ENCODE measurements at places on chromosomes 12 and 14.

DNA sequence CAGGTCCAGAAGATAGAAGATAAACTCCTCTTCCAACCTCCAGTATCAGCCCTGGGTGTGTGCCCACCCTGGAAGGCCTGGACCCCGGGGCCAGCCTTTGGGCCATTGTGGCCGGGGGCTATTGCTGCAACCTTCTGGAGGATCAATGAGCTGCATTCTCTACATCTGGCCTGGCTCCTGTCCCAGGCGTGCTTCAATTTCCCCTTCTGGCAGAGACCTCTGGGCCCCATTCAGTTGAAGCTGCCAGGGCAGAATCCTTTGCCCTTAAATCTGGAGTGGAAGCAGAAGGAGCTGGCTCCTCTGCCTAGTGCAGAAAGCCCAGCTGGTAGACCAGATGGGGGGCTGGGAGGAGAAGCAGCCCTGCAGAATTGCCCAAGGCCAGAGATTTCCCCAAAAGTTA is 10.0 kb downstream of the NYNRIN start:
- no peak for DNase-seq

DNA sequence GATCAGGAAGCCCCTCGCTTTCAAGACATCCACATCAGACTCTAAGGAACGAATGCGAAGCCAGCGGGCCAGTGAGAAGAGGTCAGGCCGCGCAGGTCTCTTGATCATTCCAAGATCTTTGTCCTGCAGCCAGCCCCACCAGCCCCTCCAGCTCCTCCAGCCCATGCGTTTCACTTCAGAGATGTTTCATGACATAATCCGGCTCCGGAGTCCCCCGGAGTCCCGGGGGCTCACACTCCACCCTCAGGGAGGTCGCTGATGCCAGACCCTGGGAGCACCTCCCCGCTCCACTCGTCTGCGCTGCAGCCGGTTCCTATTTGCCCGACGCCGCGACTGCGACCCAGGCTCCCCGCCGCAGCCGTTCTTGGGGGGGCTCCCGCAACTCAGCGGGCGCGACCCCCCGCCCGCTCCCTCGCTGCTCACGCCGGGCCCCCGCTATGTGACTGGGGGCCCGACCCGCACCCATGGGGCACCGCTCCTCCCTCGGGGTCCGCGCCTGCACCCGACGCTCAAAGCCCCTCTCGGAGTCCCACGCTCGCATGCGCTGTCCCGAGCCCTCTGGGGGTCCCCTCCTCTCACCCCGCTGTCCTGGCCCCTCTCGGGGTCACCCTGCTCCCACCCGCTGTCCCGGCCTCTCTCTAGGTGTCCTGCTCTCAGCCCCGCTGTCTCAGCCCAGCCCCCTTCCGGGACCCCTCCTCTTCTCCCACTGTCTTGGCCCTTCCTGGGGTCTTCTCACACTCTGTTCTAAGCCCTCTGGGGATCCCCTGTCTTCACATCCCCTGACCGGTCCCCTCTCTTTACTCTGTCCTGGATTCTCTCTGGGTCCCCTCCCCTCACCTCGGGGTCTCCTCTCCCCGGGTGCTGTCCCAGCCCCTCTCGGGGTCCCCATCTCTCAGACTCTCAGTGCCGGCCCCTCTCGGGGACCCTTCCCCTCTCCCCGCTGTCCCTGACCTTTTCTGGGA is 1.1 kb downstream of the TAOK3 start:
- peak; percentile 36 for DNase-seq

DNA sequence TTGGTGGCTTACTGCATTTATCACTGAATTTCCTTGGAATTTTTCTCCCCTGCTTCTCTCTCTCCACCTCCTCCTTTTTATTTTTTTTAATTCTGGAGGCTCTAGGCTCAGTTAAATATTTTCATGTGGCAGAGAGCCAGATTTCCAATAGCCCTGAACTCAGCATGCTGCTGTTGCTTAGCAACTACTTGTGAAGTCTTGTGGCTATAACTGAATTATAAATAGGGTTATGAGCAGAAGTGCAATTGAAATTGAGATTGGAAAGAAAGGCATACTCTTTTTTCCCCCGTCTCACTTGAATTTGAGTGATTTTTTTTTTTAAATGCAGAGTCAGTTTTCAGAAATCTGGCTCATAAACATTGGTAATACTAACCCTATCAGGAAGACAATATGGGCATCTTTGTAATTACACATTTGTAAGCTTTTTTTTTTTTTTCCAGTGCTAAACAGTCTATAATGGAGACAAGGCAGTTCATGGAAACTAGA is 38.3 kb downstream of the ATF7IP start:
- DNase-seq, result peak; percentile 71

DNA sequence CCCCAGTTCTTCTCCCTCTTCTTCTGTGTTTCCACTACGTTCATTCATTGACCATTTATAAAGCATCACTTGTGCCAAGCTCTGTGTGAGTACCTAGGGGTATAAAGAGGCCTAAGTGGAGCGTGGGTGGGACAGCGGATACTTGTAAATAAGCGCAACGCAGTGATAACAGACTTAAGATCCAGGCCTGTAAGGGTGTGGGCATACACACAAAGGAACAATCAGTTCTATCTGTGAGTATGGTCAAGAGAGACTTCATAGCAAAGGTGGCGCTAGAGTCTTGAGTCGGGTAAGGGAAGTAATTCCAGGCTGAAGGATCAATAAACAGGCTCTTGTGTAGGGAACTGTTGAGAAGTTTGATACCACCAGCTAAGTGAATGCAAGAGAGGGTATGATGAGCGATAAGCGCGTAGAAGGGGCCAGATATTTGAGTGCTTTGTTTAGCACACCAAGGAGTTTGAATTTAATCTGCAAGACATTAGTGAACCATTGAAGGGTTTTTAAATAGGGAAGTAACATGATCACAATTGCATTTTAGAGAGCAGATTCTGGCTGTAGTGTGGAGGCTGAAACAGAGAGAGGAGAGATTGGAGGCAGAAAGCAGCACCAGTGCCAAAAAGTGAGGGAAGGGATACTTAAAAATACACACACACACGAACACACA is 1.0 kb upstream of the GXYLT1 start:
- DNase-seq, result peak; percentile 51

GRCh38 chr12:87096082-87096585 is 839.9 kb upstream of the MGAT4C start:
- no peak for DNase-seq

GRCh38 chr14:25044106-25044698 is 5.7 kb downstream of the STXBP6 start:
- no peak for DNase-seq

- no peak for DNase-seq
Measured at GRCh38 chr14:27184427-27184826, 586.6 kb upstream of the NOVA1 start.

DNA sequence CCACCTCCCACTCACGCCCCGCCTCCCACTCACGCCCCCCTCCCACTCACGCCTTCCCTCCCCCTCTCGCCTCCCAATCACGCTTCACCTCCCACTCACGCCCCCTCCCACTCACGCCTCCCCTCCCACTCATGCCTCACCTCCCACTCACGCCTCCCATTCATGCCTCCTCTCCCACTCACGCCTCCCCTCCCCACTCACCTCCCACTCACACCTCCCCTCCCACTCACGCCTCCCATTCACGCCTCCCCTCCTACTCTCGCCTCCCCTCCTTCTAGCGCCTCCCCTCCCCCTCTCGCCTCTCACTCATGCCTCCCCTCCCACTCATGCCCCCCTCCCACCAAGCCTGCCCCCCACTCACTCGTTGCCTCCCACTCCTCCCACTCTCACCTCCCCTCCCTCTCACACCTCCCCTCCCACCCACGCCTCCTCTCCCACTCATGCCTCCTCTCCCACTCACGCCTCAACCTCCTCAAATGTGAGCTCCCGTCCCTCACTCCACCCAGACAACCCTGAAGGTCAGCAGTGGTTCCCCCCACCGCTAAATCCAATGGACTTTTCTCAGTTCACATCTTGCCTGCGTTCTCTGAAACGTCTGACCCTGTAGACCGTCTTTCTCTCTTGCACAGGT is 39.8 kb downstream of the TMEM63C start:
- no peak for DNase-seq

- peak; percentile 99 for DNase-seq
Measured at GRCh38 chr12:89040146-89040964, 311.9 kb downstream of the DUSP6 start.
